ENCODE measurements at places on chromosomes 1 and 21.

DNA sequence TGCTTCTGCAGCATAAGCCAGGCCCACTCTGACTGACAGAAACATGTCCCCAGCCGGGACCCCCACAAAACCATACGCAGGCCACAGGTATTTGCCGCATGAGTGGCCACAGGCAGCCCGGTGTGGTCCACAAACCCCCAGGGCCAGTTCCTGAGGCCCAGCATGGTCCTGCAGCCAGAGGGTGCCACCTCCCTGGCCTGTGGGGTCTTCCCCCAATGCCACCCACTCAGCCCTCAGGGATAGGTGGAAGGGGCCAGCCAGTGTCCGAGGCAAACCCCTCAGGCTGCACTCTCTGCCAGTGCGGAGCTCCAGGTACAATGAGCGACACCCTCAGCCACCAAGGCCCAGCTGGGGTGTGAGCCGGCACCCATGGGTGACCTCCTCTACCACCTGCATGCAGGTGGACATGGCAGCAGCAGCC, 43.5 kb downstream of the UBE2G2 start:
- DNase-seq = no peak

DNA sequence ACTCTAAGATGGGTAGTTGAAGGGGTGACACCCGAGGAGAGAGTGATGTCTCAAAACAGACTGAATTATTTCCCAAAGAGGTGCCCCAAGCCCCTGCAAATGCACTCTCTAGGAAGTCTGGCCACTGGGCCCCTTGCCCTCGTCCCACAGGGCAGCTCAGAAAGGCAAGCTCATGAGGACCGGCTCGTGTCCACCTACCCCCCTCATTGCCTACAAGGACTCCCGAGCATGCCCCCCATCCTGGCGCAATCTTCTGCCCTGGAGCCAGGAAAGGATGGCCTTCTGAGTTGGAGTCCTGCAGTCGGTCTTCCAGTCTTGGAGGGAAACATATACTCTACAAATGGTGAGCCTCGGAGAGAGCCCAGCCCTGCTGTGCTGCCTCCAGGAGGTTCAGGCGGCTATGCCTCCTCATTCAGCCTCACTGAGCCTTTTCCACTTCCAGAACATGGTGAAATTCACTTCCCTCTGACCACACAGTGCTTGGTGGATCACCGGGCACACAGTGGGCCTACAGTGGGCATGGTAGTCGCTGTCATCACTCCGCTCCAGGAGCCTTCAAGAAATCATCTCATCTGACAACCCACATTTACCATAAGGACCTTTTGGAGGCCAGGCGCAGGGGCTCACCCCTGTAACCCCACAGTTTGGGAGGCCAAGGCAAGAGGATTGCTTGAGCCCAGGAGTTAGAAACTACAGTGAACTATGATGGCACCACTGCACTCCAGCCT, 5.8 kb upstream of the WNT3A start:
- DNase-seq = no peak

DNA sequence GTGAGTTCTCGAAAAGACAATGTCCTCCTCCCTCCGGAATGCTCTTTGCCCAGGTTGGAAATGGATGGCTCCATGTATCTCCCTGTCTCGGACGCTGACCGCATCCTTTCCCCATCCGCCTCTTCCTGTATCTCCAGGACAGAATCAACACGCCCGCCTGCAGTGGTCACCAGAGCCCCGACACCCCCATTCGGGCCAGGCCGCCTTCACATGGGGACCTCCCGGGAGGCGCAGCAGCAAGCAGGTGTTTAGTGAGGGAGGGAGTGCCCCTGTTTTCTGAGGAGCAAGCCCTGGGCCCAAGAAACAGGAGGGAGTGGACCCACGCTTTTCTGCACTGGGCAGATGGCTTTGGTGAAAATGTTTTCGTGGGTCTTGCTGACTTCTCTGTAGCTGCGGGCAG, 83.5 kb upstream of the TTC34 start:
- no peak for DNase-seq

GRCh38 chr1:38992412-38993111, 1.5 kb downstream of the AKIRIN1 start:
- DNase-seq = no peak

- DNase-seq = no peak
These were observed 13.5 kb downstream of the SLC9A1 start for GRCh38 chr1:27141266-27142003.

- no peak for DNase-seq
These were observed 17.2 kb downstream of the TIE1 start for GRCh38 chr1:43317817-43318471.
